Smooth muscle cell of the coronary artery (primary cell): ENCODE measurements at places on chromosomes 5 and 9. TPM values are rescaled to one million over a fixed set of nuclear protein-coding genes. Genes with fewer than 3 reads are reported as not detected.

Gene TMEM250
- total RNA-seq = 32.2 and 39.1 TPM in 2 replicates

Gene MARCHF11
- total RNA-seq = not detected in 2 replicates

Gene ADAMTSL2
- total RNA-seq = under 0.01 and 0.12 TPM in 2 replicates

Gene SLC6A3
- not detected in 2 replicates for total RNA-seq

Gene COMMD10
- 14.2 and 29.5 TPM in 2 replicates for total RNA-seq

Gene FOXD4
- total RNA-seq = 0.08 and 0.23 TPM in 2 replicates

Gene PCDHGC3
- 29.7 and 39.8 TPM in 2 replicates for total RNA-seq

Gene SLC6A7
- total RNA-seq = not detected in 2 replicates

Gene PCDHA6
- total RNA-seq = 0.53 and 2.9 TPM in 2 replicates
